IMR-90 (cell line): ENCODE measurements at places on chromosomes 2 and 18. TPM values are rescaled to one million over a fixed set of nuclear protein-coding genes. Genes with fewer than 3 reads are reported as not detected.

The RIT2 gene
- not detected in 2 replicates for total RNA-seq

The RGPD4 gene
- total RNA-seq = not detected in 2 replicates

The CYS1 gene
- total RNA-seq = under 0.01 and 0.28 TPM in 2 replicates

The CFAP65 gene
- not detected in 2 replicates for total RNA-seq

The KRTCAP3 gene
- not detected in 2 replicates for total RNA-seq

The GLI2 gene
- total RNA-seq = 3.8 and 4.7 TPM in 2 replicates

The OTOS gene
- not detected in 2 replicates for total RNA-seq

The METTL5 gene
- total RNA-seq = 49.8 and 81.9 TPM in 2 replicates

The MARCO gene
- not detected in 2 replicates for total RNA-seq

The RPRM gene
- not detected in 2 replicates for total RNA-seq

The PAX3 gene
- not detected in 2 replicates for total RNA-seq

The CELF4 gene
- total RNA-seq = not detected in 2 replicates
